ENCODE measurements at places on chromosomes 12 and 14.

DNA sequence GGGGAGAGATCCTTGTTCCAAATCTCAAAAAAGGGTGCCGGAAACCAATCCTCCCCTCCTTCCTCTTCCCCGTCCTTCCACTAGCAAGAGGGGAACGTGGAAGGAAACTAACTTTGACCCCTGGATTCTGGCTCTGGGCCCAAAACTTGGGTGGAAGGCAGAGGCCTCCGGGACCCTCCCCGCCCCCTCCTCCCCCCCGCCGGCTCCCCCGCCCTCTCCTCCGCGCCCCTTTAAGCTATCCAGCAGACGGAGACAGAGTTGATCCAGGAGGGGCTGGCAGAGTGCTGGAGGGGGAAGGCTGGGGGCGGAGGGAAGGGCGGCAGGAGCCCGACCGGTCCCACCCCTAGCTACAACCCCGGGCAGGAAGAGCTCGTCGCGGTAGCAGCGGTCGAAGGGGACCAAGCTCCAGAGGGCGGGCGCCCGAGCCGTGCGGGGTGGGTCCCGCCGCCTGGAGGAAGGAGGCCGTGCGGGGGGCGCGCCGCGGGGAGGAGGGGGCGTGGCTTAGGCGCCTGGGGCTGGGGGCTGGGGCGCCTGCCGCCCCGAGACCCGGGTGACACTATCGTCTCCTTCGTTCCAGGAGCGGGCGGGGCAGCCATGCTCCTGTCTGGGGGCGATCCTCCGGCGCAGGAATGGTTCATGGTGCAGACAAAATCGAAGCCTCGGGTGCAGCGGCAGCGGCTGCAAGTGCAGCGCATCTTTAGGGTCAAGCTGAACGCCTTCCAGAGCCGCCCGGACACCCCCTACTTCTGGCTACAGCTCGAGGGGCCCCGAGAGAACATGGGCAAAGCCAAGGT, at the start of gene NYNRIN:
Gene NYNRIN (plus strand): TSS at position 351 of the 794 bp plus-strand sequence. CDS start 244 bp downstream, at position 595.
- no peak for DNase-seq

DNA sequence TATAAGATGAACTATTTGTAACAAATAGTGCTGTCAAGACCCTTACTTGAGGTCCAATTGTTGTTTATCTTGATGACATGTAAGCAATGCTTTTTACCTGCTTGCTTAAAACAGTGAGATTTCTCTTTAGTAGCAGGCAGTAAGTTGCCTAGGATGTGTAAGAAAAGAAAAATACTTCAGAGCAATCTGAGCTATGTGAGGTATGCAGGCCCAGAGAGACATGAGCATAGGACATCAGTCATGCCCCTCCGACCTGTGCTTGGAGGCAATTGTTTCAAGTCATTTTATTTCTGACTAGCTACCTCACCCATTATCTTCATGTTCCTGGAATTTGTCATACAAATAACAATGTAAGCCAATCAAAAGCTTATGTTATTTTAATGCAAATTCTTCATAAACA, 930.6 kb upstream of the FBXO33 start:
- no peak for DNase-seq

- no peak for DNase-seq
Observed at GRCh38 chr12:106070147-106070546, 68.6 kb downstream of the NUAK1 start.

- DNase-seq: no peak
Observed at GRCh38 chr14:99675951-99676350, 8.1 kb upstream of the CYP46A1 start.

DNA sequence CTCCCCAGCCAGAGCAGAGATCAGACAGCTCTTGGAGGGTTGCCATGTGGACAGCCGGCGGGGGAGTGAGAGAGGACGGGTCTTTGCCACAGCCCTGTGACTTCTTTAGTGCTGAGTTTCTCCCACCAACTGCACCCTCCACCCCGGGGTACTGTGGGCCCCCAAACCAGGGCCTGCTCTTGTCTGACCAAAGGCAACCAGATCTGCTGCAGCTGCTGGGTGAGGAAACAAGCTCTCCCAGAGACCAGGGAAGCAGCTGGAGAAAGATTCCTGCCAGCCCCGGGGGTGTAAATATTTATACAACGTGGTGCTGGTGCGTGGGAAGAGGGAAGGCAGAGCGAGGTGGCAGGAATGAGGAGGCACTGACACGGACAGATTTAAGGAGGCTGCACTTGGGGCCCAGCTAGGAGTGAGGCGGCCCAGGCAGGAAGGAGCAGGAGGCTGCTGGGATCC, 14.3 kb upstream of the ZFP36L1 start:
- no peak for DNase-seq

DNA sequence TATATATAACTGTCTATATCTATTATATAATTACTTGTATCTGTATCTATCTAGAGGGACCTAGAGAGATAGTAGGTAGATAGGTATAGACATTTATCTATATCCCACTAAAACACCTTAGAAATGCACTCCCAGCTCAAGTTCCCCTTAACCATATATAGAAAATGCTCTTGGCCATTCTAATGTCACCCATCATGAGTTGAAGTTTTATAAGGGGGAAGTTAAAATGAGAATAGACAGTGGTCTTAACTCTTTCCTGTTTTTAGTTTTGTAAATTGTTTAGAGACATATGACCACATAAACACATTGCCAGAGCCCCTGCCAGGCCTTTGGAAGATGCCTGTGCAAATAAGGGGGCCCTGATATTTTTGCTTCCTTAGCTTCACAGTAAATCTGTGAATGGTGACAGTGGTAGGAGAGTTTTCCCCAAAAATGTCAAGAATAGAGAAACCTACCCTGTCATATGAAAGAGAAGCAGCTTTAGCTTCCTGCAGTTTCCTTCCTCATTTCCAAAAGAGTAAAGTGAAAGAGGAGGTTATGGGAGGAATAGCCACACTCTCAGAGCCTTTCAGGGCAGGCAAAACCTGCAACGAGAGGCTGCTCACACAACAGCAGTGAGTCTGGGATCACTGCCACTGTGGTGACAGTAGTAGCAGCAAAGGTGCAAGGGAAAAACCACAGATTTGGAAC, 45.5 kb downstream of the MGST1 start:
- no peak for DNase-seq

GRCh38 chr14:33070475-33070874, 131.8 kb downstream of the NPAS3 start:
- no peak for DNase-seq

DNA sequence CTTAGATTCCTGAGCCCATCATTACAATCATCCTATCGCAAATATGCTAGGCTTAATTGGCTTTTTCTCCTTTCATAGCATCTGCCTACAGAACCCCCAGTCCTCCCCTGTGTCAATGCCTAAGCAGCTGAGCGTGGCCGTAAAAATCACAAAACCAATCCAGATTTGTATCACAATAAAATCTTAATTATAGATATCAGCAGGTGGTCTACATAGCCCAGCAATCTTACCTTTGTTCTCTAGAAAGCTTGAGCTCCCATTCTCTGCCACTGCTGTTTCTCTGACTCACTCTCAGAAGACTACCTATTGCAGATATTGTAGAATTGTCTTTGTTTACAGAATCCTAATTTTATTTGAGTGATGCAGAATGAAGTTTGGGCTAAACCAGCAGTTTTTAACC, 37.9 kb upstream of the PPM1A start:
- DNase-seq: no peak

DNA sequence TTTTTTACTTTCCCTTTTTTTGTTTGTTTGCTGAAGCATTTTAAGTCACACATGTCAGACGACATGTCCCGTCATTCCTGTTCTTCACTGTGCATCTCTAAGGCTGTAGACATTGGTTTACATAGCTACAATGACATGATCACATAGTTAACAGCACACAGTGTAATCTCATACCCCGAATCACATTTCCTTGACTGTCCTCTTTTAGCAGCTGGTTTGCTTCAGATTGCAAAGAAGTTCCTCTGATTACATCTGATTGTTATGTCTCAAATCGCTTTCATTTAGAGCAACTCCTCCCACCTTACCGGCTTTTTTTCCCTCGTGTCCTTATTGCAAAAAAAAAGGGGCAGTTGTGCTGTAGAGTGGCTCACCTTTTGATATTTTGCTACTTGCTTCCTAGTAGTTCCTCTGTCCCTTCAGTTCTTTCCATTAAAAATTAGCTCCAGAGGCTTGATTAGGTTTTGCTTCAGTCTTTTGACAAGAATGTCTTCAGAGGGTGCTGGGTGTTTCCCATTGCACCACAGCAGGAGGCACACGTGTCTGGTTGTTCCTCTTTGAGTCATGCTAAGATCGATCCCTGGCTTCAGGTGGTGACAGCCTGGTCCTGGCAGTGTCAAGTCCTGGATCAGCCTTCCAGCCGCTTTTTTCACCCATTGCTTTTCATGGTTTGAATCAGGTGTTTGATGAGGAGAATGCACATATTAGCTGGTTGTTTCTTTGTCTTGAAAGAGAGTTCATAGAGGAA, 35.0 kb downstream of the ZNF664 start:
- no peak for DNase-seq

DNA sequence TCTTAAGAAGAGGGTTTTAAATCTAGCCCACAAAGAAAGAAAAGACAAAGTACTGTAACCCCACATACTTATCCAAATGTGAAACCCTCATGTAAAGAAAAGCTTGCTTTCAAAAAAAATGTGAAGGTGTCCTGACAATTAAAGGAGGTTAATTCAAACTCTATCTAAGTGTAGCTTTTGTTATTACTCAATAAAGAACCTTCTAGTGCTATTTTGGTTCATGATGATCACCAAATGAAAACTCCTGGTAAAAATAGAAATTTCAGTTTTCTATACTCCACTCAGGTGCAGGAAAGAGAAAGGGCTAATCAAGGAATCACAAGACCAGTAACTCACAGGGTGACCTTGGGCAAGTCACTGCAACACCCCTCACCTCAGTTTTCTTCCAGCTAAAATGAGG, 1.6 kb downstream of the STAB2 start:
- DNase-seq: no peak

GRCh38 chr14:65958664-65959562, 527.3 kb upstream of the CCDC196 start:
- DNase-seq: no peak

DNA sequence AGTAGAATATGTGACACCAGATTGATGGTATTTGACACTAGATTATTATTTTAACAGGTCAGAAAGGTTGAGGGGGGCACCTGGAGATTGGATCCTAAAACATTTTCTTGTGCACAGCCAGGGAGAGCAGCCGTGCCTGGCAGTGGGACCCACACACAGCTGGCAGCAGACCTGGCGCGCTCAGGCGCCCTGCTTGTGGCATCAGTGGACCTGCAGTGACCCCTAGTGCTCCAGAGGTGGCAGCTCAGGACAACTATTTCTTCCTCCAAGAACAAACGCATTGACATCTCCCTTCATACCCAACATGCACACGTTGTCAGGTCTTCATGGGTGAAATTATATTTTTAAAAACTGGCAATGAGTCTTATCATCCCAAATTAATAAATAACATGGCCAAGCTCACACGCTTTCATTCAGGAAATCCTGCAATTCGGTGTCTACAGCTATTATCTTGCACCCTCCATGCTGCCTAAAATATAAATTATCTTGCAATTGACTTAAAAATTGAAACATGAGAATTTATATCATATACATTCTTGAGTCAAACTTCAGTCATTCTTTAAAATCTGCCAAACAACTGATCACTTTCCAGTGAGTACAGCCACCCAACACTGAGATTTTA, 7.7 kb upstream of the TMEM132D start:
- DNase-seq: peak; percentile 67

GRCh38 chr14:73627151-73627558, 14.8 kb downstream of the ACOT6 start:
- DNase-seq: no peak

- no peak for DNase-seq
Observed at GRCh38 chr12:12159988-12160387, 89.2 kb downstream of the BCL2L14 start.

- no peak for DNase-seq
Observed at GRCh38 chr12:65896743-65897142, 72.5 kb downstream of the HMGA2 start.

DNA sequence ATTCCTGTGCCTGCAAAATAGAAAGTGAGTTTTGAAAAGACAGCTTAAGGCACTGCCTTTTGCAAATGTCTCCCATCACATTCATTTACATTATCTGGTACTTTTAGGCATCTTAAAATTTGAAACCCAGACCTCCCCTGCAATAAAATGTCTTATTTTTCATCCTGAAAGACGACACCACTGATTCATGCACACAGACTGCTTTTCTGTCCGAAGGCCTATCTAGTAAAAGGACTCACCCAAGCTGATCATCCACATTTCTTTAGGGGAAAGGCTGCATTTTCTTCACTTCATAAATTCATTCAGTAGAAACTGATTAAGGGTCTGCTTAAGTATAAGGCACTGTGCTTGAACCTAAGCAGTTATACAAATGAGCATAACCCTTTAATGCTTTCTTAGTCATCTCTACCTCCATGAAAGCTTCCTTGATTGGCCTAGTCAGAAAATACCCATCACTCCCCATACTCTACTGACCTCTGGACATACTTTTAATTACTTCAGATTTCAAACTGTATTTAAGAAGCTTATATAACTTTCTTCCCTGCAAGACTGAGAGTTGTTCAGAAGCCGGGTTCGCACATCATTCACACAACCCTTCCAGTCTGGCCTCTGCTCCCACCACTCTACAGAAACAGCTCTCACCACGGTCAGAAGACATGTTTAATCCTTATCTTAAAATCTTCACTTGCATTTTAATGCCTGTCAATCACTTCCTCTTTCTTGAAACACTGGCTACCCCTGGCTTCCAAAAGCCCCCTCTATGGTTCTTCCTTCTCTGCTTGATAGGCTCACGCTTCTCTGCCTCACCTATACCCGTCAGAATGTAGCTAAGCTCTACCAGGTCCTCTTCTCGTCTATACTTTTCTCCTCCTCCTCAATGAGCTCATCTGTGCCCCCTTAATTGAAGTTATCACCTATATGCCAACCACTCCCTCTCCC, 288.6 kb downstream of the MED13L start:
- DNase-seq: no peak

DNA sequence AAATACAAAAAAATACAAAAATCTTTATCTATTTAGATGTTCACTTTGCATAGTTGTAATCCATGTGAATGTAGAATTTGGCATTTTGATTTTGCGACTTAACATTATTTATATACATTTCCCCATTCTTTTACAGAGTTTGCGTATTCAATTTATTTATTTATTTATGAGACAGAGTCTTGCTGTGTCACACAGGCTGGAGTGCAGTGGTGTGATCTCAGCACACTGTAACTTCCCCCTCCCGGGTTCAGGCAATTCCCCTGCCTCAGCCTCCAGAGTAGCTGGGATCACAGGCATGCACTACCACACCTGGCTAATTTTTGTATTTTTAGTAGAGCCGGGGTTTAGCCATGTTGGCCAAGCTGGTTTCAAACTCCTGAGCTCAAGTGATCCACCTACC, 25.3 kb upstream of the STRN3 start:
- DNase-seq: no peak

GRCh38 chr12:92543840-92544239, 158.9 kb upstream of the PLEKHG7 start:
- no peak for DNase-seq

- no peak for DNase-seq
Observed at GRCh38 chr12:94037444-94037843, 110.9 kb upstream of the PLXNC1 start.

- no peak for DNase-seq
Observed at GRCh38 chr14:50744231-50744630, 76.1 kb upstream of the SAV1 start.

- no peak for DNase-seq
Observed at GRCh38 chr14:67569011-67569650, 30.9 kb downstream of the PIGH start.

All from occipital lobe (tissue), 3 donors.